ENCODE measurements at places on chromosomes 12 and 14.

GRCh38 chr14:66115740-66116502 is 370.2 kb upstream of the CCDC196 start:
- no peak for DNase-seq

DNA sequence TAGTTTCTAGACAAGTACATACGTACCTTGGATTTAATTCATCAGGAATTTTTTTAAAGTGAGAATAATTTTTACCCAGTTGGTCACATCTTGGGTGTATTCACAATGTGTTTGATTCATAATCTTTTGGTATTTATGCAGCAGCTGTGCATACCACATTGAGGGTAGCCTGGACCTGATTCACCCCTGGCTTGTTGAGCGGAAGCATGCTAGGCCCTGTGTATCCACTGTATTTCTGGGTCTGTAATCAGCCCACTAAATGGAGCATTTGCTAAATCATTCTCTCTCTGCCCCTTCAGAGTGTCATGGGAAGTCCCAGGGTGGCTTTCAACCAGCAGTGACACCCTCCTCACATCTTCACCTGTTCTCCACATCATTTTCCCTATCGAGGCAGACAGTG is 203.8 kb upstream of the RGS6 start:
- DNase-seq, result no peak

DNA sequence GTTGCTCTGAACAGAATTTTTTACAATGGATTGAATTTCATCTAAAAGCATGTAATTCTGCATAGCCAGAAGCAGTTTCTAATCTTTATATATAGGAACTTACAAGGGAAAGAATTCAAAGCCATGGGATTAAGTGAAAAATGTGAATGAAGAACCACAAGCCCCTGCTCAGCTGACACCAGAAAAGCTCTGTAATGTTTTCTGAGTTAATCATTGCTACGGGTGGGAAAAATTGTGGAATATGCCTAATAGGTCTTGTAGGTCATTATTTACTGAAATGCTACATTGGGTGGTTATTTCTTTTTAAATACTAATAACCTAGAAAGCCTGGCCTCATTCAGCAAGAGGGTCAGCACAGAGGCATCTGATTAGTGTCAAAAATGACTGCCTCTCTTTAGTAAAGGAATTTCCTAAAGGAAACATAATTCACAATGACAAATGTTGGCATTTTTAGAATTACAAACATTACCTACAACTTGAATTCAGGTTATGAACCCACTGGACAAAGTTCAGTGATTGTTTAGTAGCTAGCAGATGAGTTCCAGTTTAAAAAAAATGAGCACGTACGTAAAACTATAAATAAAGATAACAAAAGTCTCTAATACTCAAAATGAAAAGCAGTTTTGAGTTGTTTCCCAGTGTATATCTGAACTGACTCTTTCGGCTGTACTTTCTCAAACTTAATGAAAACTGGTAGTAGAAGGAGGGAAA is 75.3 kb downstream of the BMP4 start:
- DNase-seq, result peak; percentile 33

GRCh38 chr14:62409626-62410300 is 635.5 kb downstream of the KCNH5 start:
- no peak for DNase-seq

DNA sequence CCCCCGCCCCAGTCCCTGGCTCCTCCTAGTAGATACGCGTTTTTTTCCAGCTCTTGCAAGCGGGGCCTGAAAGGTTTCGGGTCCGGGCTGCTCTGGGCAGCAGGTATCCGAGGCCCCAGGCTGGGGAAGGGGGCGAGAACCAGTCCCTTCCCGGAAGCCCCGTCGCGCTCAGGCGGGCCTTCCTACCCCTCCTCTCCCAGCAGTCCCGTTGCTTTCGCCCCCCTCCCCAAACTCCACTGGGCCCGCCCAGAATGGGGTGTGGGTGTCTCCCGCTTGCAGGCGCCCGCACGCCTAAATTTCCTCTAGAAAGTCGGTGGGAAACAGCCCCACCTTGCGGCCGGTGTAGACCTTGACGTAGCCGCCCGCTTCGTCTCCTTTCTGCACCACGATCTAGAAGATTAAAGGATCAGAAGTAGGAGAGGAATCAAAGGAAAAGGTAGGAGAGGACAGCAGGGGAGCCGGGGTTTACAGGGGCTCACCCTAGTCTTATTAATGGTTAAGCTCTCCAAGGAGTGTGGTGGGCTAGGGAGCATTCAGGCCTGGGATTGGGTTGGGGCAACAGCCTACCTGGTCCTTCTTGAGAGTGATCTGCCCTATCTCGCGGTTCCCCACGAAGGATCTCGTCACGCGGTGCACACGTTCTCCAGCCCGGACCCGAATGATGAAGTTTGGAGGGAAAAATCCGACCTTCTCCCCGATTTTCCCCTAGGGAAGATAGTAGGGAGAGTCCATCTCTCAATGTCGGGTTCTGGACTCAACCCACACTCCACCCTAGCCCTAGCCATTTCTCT is 7.3 kb downstream of the STAC3 start:
- DNase-seq, result peak; percentile 72

DNA sequence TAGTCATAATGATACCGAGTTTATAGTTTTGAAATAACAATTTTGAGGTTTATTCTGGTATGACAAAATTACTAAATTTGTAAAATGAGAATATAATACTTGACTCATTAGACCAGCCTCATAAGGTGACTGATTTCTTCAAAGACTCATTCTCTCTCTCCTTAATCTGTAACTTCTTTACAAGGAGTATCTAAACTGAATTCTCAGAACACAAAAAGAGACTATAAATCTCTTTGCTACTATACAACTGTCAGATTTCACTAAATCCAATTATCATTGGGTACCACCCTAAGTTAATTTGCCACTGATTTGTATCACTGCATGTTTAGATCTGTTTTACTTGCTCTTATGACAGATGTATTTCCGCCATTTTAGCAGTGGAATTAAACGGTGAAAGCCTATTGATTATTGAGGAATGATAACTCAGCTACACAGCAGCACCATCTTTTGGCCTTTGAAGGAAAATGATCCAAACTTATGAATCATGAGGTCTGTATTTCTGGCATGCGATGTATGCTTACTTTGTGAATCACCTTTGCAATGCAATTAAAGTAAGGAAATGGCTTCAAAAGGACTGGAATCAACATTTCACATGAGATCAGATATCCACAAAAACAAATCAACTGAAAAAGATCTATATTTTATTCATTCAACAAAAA is 161.2 kb downstream of the RERGL start:
- peak; percentile 63 for DNase-seq

- no peak for DNase-seq
These were observed 44.8 kb upstream of the GUCY2C start for GRCh38 chr12:14741153-14741552.

- DNase-seq, result no peak
These were observed 293.2 kb upstream of the CRY1 start for GRCh38 chr12:107386569-107386968.

DNA sequence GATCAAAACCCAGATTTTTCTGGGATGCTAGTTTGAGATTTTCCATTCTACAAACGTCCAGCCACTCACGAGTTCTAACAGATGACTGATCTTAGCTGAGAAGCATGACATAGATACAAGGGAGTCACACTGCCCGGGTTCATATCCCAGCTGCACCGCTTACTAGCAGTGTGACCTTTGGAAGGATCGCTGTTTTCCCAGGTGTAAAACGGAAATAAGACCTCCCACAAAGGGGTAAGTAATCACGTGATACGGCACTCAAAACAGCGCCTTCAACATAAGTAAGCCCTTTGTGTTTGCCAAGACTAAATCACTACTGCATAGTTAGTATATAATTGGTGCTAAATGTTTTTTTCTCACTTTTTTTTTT is 624 bp upstream of the PWP1 start:
- peak; percentile 81 for DNase-seq

- DNase-seq, result no peak
These were observed 323.1 kb upstream of the KITLG start for GRCh38 chr12:88903333-88903732.

DNA sequence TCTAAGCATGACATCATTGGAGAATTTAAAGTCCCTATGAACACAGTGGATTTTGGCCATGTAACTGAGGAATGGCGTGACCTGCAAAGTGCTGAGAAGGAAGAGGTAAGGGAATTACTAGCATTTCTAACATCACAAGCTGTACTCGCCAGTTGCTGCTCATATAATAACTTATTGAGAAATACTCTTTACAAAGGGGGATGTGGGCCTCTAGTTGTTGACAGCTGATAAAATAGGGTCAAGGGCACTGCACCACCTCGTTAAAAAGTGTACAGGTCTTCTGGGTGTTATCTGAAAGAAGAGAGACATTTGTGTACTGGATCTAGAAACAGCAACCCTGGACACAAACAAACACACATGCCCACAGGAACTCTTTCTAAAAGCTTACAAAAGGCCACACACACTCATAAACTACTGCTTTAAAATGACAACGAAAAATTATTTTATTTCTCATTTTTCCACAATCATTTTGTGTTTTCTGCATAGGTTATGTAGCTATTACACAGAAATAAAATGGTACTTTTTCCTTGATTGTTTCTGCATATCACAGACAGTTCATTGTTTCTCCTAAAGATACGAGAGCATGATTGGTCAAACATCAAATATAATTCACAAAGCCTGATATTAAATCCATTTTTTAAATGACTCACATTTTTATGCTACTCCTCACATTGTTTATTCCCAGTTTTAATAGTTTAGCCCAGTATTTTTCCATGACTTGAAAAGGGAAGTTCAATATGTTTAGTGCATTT is 391.1 kb downstream of the PAWR start:
- no peak for DNase-seq

DNA sequence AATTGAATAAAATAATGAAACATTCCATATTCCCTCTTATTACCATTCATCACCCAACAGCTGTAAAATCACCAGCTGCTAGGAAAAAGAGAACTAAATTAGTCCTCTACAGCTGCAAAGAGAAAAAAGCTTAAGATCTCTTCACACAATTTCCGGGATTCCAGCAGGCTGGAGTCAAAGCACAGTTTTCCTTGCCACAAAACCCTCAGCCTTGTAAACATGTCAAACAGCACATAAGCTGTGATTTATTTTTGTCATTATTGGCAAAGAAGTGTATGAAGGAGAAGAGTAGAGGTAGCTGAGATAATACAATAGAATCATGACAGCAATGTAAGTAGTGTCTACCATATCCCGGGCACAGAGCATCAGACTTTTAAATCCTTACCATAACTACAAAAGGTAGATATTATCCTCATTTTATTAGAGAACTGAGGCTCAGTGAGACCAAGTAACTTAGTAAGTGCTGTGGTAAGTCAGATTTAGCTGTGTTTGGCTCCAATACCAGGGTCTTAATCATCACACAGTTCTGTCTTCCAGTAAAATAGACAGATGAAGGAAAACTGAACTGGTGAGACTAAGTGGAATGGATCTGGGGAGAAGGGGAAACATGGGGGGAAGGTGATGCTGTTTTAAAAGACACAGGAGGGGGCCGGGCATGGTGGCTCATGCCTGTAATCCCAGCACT is 57.3 kb downstream of the NTN4 start:
- DNase-seq, result peak; percentile 53

DNA sequence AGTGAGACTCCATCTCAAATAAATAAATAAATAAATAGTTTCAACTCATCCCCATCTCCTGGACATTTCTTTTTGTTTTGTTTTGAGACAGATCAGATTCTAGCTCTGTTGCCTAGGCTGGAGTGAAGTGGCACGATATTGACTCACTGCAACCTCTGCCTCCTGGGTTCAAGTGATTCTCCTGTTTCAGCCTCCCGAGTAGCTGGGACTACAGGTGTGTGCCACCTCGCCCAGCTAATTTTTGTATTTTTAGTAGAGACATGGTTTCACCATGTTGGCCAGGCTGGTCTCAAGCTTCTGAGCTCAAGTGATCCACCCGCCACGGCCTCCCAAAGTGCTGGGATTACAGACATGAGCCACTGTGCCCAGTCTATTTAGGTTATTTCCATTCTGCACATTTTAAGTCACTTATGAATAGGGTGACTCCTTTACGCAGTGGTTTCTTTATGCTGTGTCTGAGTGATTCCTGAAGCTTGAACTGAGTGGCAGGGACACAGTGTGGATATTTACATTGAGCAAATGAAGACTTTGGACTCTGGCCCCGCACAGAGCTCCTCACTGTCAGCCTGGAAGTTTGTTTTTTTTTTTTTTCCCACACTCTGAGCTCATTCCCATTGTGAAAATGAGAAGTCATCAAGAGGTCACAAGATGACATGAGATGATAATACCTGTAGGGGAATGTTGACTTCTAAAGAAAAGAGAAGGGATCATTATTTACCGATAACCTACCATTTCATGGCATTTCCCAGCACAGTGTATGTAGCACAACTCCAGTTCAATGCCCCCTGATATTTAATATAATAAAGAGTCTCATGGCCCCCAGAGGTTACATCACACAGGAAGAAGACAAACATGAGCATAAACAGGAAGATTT is 72.6 kb downstream of the TBX3 start:
- peak; percentile 50 for DNase-seq

DNA sequence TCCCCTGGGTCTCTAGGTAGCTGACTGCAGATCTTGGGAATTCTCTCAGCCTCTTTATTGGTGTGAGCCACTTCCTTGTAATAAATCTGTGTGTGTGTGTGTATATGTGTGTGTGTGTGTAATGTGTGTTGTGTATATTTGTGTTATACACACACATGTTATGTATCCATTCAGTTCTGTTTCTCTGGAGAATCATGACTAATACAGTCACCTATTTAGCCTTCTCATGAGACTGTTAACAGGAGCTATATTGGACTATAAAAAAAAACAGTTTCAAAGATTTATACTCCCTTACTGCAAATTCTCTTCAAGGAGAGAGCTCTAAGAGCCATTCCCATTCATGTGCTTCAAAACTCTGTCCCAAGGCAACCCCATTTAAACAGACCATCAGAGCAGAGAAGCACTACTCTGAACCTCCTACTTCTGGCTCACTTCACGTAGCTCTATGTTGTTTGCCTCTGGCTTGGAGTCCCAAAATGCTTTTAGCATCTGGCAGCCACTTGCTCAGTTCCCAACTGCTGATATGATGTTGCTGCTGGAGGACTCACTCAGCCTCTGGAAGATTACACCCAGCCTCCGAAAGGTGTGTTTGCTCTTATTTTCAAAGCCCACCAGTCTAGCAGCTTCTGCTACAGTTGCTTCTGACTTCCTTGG is 48.7 kb upstream of the KITLG start:
- DNase-seq, result no peak

DNA sequence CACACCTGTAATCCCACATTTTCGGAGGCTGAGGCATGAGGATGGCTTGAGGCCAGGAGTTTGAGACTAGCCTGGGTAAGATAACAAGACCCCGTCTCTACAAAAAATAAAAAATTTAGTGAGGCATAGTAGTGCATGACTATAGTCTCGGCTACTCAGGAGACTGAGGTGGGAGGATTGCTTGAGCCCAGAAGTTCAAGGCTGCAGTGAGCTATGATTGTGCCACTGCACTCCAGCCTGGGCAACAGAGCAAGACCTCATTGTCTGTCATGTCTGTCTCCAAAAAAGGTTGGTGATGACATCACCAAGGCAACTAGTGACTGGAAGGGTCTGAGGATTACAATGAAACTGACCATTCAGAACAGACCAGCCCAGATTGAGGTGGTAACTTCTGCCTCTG is 83.5 kb upstream of the COCH start:
- DNase-seq, result no peak

DNA sequence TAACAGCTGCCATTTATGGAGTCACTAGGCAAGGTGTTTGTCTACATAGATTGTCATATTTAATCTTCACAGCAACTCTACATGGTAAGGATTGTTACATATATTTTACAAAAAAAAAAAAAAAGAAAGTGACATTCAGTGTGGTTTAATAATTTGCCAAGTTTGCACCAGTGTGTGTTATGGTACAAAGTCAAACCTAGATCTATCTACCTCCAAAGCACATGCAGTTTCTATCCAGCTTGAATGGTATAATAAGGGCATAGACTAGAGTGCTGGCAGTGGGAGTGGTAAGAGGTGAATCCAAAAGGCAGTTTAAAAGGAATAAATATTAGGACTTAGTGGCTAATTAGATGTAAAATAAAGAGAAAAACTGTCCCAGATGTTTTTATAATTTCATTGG is 66.2 kb upstream of the PCNX4 start:
- DNase-seq, result no peak
